ENCODE measurements at places on chromosomes 5 and 9.

DNA sequence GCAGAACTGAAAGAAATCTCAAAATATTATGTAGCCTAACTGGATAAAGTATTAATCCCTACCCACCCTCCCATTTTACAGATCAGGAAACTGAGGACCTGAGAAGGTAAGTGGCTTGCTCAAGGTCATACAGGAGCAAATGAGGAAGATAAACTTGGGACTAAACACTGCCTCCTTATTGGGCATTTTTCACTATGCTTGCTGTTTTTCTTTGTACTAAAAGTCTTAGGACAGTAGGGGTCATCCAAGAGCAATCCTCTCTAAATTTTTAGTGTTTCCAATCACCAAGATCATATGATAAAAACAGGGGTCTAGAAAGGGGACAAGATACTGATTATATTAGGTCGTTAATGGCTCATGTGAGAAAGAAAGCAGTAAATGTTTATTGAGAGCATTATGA lies 80.8 kb downstream of the RORB start:
- DNase-seq, result no peak

DNA sequence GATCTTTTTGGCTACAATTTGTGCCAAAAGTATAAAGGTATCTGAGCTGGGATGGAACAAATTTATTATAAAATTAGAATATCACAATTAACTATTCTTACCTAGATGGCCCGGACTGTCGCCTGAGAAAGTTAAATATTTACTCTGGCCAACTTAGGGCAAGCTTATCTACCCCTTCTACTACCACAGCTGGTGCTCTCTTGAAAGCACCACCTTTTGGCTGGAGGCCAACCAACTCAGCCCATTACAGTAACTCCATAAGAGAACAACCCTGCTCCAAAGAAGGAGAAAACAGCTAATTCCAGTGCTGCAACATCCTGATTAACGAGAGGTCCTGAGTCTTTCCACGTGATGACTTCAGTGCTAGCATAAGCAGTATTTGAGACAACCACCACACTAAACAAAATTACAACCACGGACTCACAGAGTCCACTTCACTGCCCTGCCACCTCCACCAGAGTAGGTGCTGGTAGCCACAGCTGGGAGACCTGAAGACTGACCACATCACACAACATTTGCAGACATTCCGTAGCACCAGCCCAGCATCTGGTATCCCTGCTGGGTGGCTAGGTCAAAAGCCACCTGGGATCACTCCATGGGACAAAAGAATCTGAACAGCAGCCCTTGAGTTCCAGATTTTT lies 43.2 kb downstream of the RGMB start:
- DNase-seq, result no peak

DNA sequence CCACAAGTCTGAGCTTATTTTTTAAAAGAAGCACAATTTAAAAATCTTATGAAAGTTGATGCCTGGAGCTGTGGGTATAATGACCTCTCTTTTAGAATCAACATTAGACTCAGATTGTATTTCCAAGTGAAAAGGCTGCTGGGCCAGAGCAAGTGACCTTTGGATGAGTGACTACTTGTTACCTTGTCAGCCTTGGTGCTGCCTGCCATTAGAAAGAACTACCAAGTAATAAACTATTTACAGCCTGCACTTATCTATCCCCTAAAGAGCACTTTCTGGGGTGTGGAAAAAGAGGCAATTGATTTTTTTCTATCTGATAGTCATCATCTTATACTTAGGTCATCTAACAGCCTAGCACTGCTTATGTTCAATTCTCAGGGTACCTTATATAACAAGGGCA lies 134.9 kb upstream of the FBXL17 start:
- DNase-seq, result no peak

DNA sequence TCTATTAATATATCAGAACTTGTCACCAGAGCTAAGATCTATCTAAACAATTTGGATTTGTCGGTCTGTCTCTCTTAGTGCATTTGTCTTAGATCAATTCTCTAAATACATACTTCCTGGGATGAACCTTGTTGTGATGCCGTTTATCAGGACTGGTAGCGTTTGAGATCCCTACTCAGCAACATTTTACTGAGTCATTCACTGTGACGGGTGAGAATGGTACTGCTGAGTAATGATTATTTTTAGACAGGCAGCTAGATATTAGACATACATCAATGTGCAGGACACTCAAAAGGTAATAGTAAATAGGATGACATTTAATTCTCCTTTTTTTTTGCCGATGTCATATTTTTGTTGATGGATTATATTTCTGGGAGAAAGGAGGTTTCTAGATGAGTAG lies 209.0 kb downstream of the CSNK1G3 start:
- no peak for DNase-seq

GRCh38 chr9:136544964-136545691 lies 720 bp downstream of the NOTCH1 start:
- no peak for DNase-seq

GRCh38 chr9:115444959-115445358 lies 327.0 kb upstream of the TNC start:
- DNase-seq, result no peak

DNA sequence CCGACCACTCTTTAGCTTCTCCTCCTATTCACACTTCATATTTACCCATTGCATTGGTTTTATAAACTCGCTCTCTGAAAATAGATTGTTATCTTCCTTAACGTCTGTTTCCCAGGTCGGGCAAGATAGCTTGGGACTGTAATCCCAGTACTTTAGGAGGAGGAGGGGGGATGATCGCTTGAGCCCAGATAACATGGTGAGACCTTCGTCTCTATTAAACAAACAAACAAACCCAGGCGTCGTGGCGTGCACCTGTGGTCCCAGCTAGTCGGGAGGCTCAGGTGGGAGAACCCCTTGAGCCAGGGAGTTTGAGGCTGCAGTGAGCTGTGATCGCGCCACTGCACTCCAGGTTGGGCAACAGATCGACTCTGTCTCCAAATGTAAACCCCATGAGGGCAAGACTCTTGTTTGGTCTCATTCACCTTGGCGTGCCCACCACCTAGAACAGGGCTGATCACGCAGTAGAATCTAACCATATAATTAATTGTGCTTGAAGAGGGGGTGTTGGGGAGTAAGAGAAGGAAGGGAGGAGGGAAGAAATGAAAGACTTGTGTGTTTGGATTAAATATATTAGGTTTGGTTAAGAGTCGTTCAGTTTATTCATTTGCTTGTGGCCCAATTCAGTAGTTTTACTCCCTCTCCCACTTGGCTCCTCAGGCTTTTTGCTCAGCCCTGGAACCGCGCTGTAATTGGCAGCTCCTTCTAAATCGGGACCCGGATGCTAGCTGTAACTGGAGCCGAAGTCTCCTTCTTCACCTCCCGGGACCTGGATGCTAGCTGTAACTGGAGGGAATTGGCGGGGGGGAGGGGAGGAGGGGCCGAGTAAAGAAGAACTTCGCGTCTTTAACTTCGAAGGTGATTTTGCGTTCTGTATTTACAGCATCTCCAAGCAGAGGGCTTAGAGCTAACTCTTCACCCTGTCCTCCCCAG lies 24.9 kb downstream of the CDKN2A start:
- DNase-seq, result no peak

- DNase-seq, result no peak
These were observed 73.6 kb downstream of the CDH12 start for GRCh38 chr5:22779499-22779898.

GRCh38 chr9:38435521-38435920 lies 11.3 kb upstream of the IGFBPL1 start:
- no peak for DNase-seq

- DNase-seq, result no peak
These were observed 7.4 kb downstream of the F2RL2 start for GRCh38 chr5:76615759-76616158.

- no peak for DNase-seq
These were observed 1.1 kb upstream of the ORM1 start for GRCh38 chr9:114321759-114322158.

DNA sequence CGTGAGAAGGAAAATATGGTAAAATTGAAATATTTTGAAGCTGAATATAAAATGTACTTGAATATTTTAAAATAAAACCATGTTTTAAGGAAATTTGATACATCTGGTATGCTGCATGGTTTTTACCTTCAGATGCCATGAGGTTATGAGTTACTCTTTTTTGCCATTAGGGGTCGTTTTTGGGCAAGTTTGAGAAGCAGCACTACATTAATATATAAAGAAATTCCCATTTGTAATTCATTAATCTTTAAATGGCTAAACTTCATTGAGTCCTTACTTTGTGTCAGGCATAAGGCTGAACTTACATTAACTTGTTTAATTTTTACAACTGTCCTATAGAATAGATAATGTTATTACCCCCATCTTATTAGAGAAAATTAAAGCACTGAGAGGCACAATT lies 152.3 kb downstream of the KDM4C start:
- DNase-seq, result no peak

- no peak for DNase-seq
These were observed 506.1 kb downstream of the BNC2 start for GRCh38 chr9:16364347-16364746.

DNA sequence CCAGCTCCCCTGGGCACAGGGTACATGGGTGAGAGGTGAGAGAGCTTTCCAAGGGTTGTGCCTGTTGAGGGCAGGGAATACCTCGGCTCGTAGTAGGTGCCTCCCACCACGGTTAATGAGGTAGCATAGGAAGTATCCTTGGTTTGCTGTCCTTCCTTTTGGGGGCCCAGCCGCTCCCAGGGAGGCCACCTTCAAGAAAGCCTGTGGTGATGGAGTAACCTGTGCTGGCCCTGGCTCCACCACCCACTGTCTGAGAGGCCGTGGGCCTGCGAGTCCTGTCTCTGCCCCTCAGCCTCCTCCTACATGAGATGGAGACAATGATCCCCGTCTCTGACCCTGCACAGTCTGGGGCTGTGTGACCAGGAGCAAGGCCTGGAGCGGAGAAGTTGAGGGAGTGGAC lies 40.8 kb downstream of the COL27A1 start:
- no peak for DNase-seq

GRCh38 chr9:114613087-114613486 lies 2.0 kb downstream of the TMEM268 start:
- DNase-seq, result no peak

- no peak for DNase-seq
These were observed 15.6 kb downstream of the TICAM2 start for GRCh38 chr5:115586525-115587146.
